Spleen (tissue), 13 donors: ENCODE measurements at places on chromosomes 13 and 19.

DNA sequence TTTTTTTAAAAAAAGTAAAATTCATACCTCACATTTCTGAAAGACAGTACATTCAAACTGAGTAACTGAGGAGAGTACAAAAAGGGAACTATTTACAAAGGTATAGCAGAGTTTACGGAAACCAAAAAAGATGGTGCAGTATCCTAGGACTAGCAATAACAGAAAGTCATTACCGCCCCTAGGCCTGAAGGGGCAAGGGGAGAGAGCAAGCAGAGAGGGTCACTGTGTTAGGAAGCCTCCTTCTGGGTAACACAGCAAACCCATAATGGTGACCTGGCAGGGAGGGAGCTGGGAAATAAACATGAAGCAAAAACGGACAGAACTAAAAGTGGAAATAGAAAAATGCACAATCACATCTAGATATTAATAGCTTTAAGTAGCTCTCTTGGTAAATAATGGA lies 8.2 kb downstream of the VWA8 start:
- no peak for DNase-seq

DNA sequence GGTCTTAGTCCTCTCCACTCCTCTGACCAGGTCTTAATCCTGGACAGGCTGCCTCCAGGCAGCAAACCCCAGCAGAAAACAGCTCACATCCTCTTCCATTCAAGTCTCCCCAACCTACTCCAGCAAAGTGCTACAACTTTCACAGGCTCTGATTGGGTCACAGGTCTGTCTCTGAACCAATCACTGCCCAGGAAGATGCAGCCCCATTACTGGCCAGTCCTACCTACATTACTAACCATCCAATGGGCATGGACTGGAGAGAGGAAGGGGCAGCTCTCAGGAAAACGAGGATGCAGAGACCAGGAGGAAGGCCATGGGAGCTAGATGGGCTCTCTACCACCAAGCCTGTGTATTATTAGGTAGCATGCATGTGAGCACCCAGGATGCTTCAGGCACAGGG lies 12.2 kb downstream of the MED26 start:
- DNase-seq: no peak

DNA sequence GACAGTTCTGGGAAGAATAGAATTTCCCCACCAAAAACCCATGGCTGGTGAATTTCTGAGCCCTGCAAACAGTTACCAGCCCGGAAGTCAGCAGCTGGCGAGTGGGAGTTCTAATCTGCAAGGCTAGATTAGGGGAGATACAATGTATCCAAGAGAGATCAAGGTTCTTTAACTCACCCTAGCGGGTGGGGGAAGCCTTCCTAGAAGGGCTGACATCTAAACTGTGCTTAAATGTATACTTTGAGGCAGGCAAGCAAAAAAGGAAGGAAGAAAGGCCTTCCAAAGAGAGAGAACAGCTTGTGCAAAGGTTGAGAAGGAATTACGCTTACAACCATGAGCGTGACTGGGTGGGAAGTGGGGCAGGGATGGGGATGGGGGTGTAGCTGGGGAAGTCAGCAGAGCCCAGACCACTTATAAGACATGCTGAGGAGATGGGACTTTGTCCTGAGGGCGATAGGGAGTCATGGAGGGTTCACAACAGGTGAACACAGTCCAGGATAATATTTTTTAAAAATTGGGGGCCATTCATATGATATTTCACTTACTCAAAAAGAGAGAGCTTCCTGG lies 20.8 kb upstream of the ZNRF4 start:
- no peak for DNase-seq

DNA sequence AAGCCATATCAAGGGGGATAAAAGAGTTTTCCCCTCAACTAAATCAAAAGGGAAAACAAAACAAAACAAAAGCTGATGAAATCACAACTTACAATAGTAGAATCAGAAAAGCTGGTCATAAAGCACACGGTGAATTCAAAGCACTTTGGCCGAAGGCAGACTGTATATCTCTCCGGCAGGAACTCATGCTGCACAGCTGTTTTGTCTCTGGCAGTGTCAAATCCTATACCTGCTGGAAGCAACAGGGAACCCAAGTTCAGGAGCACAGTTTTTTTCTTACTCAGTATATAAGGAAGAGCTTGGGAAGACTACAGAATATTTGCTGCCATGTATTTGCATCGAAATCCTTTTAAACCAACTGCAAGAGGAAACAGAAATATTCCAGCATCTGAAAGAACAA lies 213.7 kb downstream of the RFC3 start:
- DNase-seq: no peak

- DNase-seq: no peak
These were observed 22.4 kb upstream of the ARHGEF18 start for GRCh38 chr19:7326105-7326877.

DNA sequence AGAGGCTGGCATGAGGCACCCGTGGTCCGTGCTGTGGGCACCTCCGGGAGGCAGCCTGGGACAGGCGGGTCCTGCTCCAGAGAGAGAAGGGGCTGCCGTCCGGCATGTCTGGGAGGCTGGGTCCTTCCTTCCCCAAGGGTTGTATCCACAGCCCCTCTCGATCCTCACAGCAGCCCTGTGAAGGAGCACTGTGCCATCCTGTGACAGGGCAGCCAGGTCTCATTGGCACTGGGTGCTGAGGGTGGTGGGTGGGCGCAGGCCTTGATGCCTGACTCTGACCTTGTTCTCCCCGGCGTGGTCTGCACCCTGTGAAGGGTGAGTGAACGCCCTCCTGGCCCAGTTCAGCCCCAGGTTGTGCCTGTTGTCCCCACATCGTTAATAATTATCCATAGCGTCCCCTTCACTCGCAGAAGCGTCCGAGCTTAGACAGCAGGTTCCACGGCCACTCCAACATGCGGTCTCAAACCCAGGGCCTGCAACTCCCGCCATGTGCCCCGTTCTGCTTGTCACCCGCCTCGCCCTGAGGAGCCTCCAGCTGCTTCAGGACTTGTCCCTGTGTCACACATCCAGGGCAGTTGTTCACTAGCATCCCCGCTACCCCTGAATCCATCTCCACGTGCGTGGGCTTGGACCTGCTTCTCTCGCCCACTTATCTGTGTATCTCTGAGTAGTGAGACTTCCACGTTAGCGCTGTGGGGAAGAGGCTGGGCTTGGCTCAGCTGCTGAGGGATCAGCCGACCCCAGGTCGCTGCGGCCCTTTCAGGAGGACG lies 10.6 kb downstream of the ATP11A start:
- DNase-seq: peak; percentile 67
